Ureter (tissue), 1 donor: ENCODE measurements at places on chromosomes 7 and 10. TPM values are rescaled to one million over a fixed set of nuclear protein-coding genes. Genes with fewer than 3 reads are reported as not detected.

SEC61A2 gene
- 8.6 TPM for total RNA-seq

- no peak for DNase-seq
Measured at GRCh38 chr7:129947049-129947448, 5.7 kb downstream of the UBE2H start.

GRCh38 chr10:71075086-71075758 lies 137.1 kb upstream of the UNC5B start:
- DNase-seq: peak; percentile 49

- DNase-seq: no peak
Measured at GRCh38 chr7:72919256-72919775, 5.6 kb upstream of the POM121 start.

DNA sequence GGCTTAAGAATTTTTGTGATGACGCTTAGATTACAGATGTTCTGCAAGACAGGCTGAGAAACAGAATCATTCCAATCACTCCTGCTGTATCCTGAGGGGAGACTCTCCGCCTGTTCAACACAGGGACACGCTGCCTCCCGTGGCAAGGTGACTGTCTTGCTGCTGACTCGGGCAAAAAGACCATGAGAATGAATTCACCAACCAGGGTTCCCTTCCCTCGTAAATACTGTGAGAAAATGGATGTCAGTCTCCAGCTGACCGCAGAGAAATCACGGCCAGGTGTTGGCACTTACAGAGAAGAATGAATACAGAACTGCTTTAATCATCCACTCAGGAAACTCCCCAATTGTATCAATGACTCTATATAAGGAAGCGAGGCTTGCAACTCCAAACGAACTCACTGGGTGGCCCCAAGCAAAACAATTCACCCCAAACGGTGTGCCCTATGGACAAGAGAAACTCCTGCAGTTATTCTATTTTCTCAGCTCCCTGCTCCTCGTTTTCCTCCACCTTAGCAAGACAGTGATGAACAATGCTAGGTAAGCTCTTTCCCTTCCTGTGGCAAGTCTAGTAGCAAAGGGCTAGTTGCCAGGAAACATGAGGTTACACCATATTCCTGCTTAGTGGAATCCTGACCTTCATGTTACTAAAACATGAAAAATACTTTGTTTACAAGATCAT lies 22.8 kb downstream of the GNA12 start:
- DNase-seq: no peak

GRCh38 chr7:115208710-115209560 lies 287.0 kb downstream of the MDFIC start:
- no peak for DNase-seq

DNA sequence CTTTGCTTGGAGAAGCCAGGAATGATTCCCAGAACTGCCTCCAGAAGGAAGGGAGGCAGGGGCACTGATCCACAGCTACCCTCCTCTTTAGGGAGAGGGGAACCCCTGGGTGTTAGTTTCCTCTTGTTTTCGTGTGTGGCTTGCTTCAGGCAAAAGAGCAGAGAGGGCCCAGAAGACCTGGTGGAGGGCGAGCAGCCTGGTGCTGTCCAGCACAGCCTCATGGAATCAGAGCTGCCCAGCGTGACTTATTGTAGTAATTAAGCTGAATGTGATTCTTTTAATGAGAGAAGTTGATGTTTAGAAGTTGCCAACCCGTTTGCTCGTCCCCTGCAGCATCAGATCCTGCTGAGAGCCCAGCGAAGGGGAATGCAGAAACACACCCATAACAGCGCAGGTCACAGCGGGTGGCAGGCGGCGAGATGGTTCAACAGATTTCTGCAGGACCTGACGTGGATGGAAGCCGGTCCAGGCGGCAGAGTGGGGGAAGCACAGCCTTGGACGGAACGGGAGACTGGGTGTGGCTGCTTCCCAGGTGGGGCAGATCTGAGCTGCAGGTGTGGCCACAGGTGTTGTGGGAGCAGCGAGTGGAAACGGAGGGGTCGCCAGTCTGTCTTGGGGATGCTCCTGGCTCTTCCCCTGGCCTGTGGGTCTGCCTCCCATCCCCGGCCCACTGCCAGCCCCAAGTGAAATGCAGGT lies 53.7 kb upstream of the SHH start:
- peak; percentile 43 for DNase-seq

- no peak for DNase-seq
Measured at GRCh38 chr7:108188724-108189123, 58.6 kb upstream of the LAMB4 start.
